Mesothelial cell of epicardium (in vitro differentiated cells): ENCODE measurements at places on chromosomes 16 and 17. TPM values are rescaled to one million over a fixed set of nuclear protein-coding genes. Genes with fewer than 3 reads are reported as not detected.

- no peaks in the 10 kb centered on the region for H3K27me3 ChIP-seq
- H3K4me1 ChIP-seq: no peaks in the 10 kb centered on the region
- no peak overlapping the region for H3K27ac ChIP-seq
- DNase-seq: no peak
- no peak overlapping the region for H3K4me3 ChIP-seq
- H3K36me3 ChIP-seq: peaks cover 57% of the 10 kb centered on the region
Measured at GRCh38 chr16:50351116-50351515, 17.7 kb downstream of the BRD7 start.

DNA sequence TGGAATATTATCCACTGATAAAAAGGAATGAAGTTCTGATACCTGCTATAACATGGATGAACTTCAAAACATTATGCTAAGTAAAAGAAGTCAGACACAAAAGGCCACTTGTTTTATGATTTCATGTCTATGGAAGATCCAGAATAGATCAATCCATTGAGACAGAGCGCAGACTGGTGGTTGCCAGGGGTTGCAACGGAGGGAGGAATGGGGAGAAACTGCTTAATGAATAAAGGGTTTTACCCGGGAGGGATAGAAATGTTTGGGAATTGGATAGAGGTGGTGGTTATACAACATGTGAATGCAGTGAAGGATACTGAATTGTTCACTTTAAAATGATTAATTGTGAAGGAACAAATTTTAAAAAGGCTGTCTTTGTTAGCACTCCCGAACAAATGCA is 30.2 kb downstream of the WDR59 start:
- no peak overlapping the region for H3K27ac ChIP-seq
- H3K4me1 ChIP-seq: no peaks in the 10 kb centered on the region
- no peaks in the 10 kb centered on the region for H3K27me3 ChIP-seq
- no peak overlapping the region for H3K4me3 ChIP-seq
- DNase-seq: no peak

- H3K27ac ChIP-seq: no peak overlapping the region
- no peak overlapping the region for H3K4me3 ChIP-seq
- peaks cover 4% of the 10 kb centered on the region for H3K4me1 ChIP-seq
- H3K36me3 ChIP-seq: no peaks in the 10 kb centered on the region
- H3K27me3 ChIP-seq: peaks cover 16% of the 10 kb centered on the region
Measured at GRCh38 chr17:63954402-63955063, 18.2 kb downstream of the SCN4A start.

GRCh38 chr17:67258821-67259468 is 13.9 kb upstream of the HELZ start:
- H3K27me3 ChIP-seq: no peaks in the 10 kb centered on the region
- H3K4me3 ChIP-seq: no peak overlapping the region
- peaks cover 4% of the 10 kb centered on the region for H3K36me3 ChIP-seq
- H3K4me1 ChIP-seq: peaks cover 23% of the 10 kb centered on the region
- DNase-seq: no peak

- H3K4me1 ChIP-seq: peaks cover under 1% of the 10 kb centered on the region
- no peak overlapping the region for H3K4me3 ChIP-seq
- H3K36me3 ChIP-seq: no peaks in the 10 kb centered on the region
- H3K27ac ChIP-seq: no peak overlapping the region
Measured at GRCh38 chr16:79664407-79664806, 63.9 kb upstream of the MAF start.

GRCh38 chr16:9800186-9800738 is 382.0 kb downstream of the GRIN2A start:
- H3K27ac ChIP-seq: no peak overlapping the region
- no peak overlapping the region for H3K4me3 ChIP-seq
- no peak for DNase-seq
- H3K4me1 ChIP-seq: no peaks in the 10 kb centered on the region

DNA sequence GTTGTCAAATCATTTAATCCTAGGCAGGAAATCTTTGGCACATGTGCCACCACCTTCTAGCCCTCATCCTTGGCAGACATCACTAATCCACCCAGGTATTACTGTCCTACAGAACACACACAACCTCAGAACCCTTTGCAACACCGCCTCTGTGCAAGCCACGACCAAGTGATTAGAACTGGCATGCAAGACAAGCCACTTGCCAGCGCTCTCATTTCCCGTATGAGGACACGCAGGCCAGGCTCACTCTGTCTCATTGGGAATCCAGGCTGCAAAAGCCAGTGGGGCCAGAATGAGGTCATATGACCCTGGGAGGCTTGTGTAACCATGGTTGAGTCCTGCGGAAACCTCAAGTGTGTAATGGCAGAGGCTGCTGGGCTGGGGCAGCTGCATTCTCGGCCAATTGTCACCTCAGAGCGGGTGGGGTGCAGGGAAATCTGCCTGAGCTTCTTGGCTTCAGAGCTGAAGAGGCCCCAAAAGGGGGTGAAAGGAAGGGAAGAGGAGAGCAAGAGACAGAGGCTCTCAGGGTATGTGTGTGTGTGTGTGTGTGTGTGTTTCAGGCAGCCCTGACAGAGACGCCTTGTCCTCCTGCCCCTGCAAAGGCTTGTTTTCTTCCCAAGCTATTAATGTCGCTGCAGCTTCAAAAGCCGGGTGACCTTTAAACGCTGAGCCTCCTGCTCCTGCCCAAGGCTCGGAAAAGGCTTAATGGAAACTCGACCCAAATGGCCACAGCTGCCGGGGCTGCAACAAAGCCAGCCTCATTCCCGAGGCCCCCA is 43.2 kb upstream of the MRPS23 start:
- H3K27me3 ChIP-seq: no peaks in the 10 kb centered on the region
- peak; percentile 60 for DNase-seq
- H3K27ac ChIP-seq: peak overlapping the region; percentile 96
- no peaks in the 10 kb centered on the region for H3K36me3 ChIP-seq

- no peak for DNase-seq
- H3K4me3 ChIP-seq: no peak overlapping the region
- no peaks in the 10 kb centered on the region for H3K27me3 ChIP-seq
Measured at GRCh38 chr17:77358801-77359200, 218.0 kb downstream of the SEC14L1 start.

- H3K4me1 ChIP-seq: peaks cover 11% of the 10 kb centered on the region
- H3K36me3 ChIP-seq: peaks cover 16% of the 10 kb centered on the region
- DNase-seq: no peak
Measured at GRCh38 chr16:68751160-68751559, 14.1 kb downstream of the CDH1 start.

GRCh38 chr17:37382056-37382455 is 6.3 kb downstream of the C17orf78 start:
- H3K27me3 ChIP-seq: no peaks in the 10 kb centered on the region
- H3K4me3 ChIP-seq: no peak overlapping the region
- DNase-seq: no peak

- no peaks in the 10 kb centered on the region for H3K36me3 ChIP-seq
- peaks cover 45% of the 10 kb centered on the region for H3K4me1 ChIP-seq
- H3K27ac ChIP-seq: peak overlapping the region; percentile 95
- H3K27me3 ChIP-seq: no peaks in the 10 kb centered on the region
Measured at GRCh38 chr17:951325-952132, 28.0 kb downstream of the NXN start.

DNA sequence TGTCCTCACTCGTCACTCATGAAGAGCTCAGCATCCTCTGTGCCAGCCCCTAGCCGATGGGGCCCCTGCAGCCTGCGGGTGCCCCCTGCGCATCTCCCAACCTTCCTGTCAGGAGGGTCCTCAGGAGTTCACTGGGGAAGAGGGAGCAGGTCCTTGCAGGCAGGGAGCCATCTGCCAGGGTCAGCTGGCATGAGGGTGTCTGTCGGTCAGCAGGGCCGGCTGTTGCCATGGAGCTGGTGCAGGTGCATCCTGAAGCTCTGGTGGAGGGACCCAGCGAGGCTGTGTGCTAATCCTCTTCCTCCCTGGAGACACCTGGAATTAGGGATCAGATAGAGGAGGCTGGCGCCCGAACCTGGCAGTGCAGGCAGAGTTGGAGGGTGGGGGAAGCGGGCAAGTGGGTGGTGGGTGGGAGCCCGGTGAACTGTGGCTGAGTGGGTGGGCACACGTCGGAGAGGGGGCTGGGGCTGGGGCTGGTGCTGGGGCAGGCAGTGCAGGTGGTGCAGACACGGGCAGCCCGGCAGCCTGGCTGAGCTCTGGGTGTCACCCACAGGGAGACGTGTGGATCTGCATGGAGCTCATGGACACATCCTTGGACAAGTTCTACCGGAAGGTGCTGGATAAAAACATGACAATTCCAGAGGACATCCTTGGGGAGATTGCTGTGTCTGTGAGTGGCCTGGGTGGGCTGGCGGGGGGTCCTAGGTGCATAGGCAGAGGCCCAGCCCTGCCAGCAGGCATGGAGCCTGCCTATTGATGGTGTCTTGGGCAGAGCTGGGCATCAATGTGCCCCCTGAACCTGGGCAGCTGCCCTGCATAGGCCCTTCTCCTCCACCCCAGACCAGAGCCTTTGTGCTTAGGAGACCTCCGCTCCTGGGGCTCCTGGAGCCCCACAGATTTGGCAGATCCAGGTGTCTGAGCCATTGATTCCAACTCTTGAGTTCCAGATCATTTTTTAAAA is 17.4 kb downstream of the MAP2K3 start:
- H3K4me3 ChIP-seq: no peak overlapping the region
- H3K27ac ChIP-seq: no peak overlapping the region
- DNase-seq: no peak
- H3K36me3 ChIP-seq: peaks cover 23% of the 10 kb centered on the region
- H3K27me3 ChIP-seq: no peaks in the 10 kb centered on the region
- no peaks in the 10 kb centered on the region for H3K4me1 ChIP-seq

GRCh38 chr16:67917140-67917851 is 14.4 kb downstream of the CTRL start:
- DNase-seq: no peak
- peaks cover 13% of the 10 kb centered on the region for H3K36me3 ChIP-seq
- H3K27ac ChIP-seq: no peak overlapping the region
- H3K4me1 ChIP-seq: peaks cover 15% of the 10 kb centered on the region

DNA sequence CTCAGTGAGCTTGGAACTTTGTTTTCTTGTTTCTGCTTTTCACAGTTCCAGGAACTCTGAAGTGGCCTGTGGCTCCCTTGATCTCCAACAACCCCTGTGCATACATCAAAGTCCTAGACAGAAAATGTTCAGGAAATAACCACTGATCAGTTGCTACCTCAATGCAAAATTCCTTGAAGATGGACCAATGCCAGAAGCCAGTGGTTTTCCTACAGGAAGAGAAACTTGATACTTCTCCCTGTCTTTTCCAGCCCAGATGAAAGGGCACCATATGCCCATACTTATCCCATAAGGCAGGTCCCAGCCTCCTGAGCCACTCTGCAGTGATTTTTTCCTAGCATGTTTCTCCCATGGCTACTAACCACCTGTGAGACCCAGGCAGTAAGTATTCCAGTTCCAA is 12.3 kb upstream of the CDRT4 start:
- no peak overlapping the region for H3K4me3 ChIP-seq
- peaks cover 26% of the 10 kb centered on the region for H3K36me3 ChIP-seq
- H3K27me3 ChIP-seq: no peaks in the 10 kb centered on the region

GRCh38 chr17:54844233-54844632 is 56.4 kb upstream of the TOM1L1 start:
- H3K27ac ChIP-seq: no peak overlapping the region
- H3K36me3 ChIP-seq: no peaks in the 10 kb centered on the region
- no peak for DNase-seq

DNA sequence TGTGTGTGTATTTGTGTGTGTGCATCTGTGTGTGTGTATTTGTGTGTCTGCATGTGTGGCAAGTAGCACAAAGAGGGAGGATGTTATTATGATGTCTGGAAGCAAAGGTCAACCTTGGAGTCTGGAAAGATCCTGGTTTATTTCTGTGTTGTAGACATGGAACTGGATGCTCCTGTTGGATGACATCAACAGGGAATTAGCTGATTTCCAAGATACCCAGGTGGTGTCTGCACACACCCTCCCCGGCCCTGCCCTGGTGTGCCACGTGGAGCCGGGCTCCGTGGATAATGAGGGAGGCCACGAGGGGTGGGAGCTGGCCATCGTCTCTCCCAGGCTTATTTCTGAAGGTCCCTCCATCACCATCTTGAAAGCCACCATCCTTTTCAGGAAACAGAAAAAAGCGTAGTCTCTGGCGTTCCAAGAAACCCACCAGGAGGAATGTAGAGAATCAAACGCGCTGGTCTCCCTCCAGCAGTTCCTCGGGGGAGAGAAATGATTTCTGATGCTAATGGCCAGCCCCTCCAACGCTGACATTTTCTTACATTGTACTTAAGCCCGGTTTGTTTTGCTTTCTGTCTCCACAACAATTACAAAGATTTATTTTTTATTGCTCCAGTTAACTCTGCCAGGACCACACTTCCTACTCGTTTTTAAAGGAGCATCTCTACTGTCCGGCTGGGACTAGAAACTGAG is 93.3 kb downstream of the FOXL1 start:
- H3K27me3 ChIP-seq: peaks cover 32% of the 10 kb centered on the region
- H3K27ac ChIP-seq: no peak overlapping the region
- no peak overlapping the region for H3K4me3 ChIP-seq
- no peaks in the 10 kb centered on the region for H3K36me3 ChIP-seq
- DNase-seq: no peak

- DNase-seq: no peak
- peaks cover 45% of the 10 kb centered on the region for H3K4me1 ChIP-seq
- H3K27me3 ChIP-seq: no peaks in the 10 kb centered on the region
- no peak overlapping the region for H3K27ac ChIP-seq
- H3K36me3 ChIP-seq: peaks cover 15% of the 10 kb centered on the region
Measured at GRCh38 chr17:82868715-82869131, 28.9 kb upstream of the ZNF750 start.

- no peak overlapping the region for H3K27ac ChIP-seq
- H3K4me1 ChIP-seq: no peaks in the 10 kb centered on the region
- no peaks in the 10 kb centered on the region for H3K36me3 ChIP-seq
- H3K4me3 ChIP-seq: no peak overlapping the region
- DNase-seq: no peak
- H3K27me3 ChIP-seq: no peaks in the 10 kb centered on the region
Measured at GRCh38 chr17:18102640-18103039, 5.9 kb upstream of the MYO15A start.

DNA sequence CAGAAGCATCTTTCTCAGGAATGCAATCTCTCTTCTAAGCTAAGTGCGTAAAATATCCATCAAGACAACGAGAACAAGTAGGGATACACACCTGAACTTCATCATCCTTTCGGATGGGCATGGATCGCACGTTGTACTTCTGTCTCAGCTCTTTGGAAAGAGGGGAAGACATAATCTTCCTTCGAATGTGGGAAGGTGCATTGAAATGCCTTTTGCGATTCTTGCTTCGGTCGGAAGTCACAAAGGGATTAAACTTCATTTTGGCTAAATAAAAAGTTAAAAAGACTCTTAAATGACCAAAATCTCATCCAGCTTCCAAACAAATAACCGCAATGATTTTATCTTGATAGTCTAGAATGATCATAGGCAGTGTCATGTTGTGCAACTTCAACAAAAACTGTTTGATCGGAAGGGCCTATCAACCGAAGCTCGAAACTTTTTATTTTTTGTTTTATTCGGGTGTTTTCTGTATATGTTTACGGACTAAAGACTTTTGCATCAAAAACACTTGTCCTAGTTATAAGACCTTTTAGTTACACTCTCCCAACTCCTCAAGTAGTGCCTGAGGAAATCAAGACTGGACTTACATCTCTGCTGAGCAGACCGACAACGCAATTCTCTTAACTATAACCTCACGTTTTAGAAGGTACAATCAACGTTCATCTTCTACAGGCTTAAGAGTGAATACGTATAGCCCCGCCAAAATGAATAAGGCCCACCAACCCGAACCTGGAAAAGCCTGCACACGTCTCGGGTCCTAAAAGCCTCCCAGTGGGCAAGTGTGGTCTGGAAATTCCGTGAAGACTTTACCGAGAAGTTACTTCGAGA is 727 bp downstream of the RPL26 start:
- H3K27me3 ChIP-seq: no peaks in the 10 kb centered on the region
- peak overlapping the region; percentile 99 for H3K4me3 ChIP-seq
- peaks cover 23% of the 10 kb centered on the region for H3K36me3 ChIP-seq

The CRHR1 gene
- total RNA-seq: 0.27 to 0.36 TPM (median 0.31 TPM) in 3 replicates

The KRTAP3-1 gene
- total RNA-seq: 0.41 to 1.3 TPM (median 0.95 TPM) in 3 replicates

The KRTAP2-1 gene
- total RNA-seq: not detected in 3 replicates

The SMIM5 gene
- 0.95 to 1.7 TPM (median 1.5 TPM) in 3 replicates for total RNA-seq

The HSPB9 gene
- 0.18 TPM in 1 of 3 replicates, not detected in the others for total RNA-seq
